A549 treated with CORT108297 at 1 μM for 4 hours (cell line): ENCODE measurements at places on chromosomes 7 and 10. TPM values are rescaled to one million over a fixed set of nuclear protein-coding genes. Genes with fewer than 3 reads are reported as not detected.

LIPF gene
- total RNA-seq: not detected in 5 replicates

FFAR4 gene
- 0.14 to 0.25 TPM (median 0.22 TPM) in 5 replicates for total RNA-seq

C10orf62 gene
- 0.10 TPM in 1 of 5 replicates, not detected in the others for total RNA-seq

CUZD1 gene
- total RNA-seq: 1.2 to 1.7 TPM (median 1.5 TPM) in 5 replicates

MOGAT3 gene
- not detected in 5 replicates for total RNA-seq
